H1 (cell line): ENCODE measurements at places on chromosomes 2 and 18. TPM values are rescaled to one million over a fixed set of nuclear protein-coding genes. Genes with fewer than 3 reads are reported as not detected.

- DNase-seq = no peak
Measured at GRCh38 chr2:66560683-66561082, 125.8 kb downstream of the MEIS1 start.

- DNase-seq = no peak
Measured at GRCh38 chr2:175690113-175690837, 311.8 kb downstream of the LNPK start.

DNA sequence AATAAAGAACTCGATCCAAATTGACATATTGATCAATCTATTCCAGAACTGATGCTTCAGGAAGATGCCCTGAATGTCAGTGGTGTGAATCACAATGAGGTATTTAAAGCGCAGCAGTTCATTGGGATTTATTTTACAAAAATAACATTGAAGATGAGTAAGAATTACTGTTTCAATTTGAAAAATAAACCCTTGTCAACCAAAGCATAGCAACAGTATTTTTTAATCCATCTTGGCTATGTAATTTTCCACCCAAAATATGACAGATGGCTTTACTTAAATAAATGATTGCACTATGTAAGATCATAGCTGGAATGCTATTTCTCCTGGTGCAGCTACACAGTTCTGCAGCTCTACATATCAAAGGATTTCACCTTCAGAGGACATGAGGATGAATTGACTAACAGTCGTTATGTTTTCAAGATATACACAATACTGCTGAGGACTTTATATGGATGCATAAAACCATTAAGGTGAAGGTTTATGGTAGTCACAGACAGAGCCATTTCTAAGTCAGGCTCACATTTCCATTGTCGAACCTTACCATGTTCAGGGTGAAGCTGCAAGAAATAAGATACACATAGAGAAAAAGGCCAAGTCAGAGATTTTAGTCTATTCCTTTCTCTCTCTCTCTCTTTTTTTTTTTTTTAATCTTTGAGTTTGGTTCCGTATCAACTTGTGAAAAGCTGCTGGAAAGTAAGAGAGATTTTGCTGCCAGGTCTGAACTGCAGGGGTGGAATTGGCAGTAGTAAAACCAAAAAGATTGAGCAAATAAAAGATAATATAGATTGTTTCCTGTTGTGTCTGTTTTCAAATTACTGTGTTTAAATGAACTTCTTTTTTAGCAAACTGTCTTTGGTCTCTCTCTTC, 398.0 kb upstream of the CDH20 start:
- DNase-seq = no peak

DNA sequence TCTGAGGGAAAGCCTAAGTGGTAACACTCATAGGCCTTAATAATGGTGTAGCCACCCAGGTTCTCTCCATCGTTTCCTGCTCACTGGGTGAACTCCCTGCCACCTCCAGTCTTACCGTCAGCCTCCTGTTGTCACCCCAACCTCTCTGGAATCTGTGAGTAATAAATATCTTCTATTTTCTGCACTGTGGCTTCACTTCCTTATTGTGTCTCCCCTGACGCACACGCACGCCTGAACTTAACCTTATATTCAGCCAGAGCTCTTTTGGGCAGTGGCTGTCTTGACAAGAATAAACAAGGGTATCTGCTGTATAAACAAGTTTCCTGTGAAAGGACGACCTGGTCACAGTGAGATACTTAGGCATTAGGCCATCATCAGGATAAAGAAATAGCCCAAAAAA, 467.2 kb downstream of the SPAG16 start:
- DNase-seq = no peak

GRCh38 chr2:164836907-164837306, 4.7 kb downstream of the COBLL1 start:
- DNase-seq = no peak

GRCh38 chr2:18763338-18763737, 174.0 kb upstream of the NT5C1B start:
- DNase-seq = no peak

GRCh38 chr18:4762330-4762729, 307.2 kb upstream of the DLGAP1 start:
- no peak for DNase-seq

- no peak for DNase-seq
Measured at GRCh38 chr18:3852321-3852720, 402.3 kb downstream of the TGIF1 start.

DNA sequence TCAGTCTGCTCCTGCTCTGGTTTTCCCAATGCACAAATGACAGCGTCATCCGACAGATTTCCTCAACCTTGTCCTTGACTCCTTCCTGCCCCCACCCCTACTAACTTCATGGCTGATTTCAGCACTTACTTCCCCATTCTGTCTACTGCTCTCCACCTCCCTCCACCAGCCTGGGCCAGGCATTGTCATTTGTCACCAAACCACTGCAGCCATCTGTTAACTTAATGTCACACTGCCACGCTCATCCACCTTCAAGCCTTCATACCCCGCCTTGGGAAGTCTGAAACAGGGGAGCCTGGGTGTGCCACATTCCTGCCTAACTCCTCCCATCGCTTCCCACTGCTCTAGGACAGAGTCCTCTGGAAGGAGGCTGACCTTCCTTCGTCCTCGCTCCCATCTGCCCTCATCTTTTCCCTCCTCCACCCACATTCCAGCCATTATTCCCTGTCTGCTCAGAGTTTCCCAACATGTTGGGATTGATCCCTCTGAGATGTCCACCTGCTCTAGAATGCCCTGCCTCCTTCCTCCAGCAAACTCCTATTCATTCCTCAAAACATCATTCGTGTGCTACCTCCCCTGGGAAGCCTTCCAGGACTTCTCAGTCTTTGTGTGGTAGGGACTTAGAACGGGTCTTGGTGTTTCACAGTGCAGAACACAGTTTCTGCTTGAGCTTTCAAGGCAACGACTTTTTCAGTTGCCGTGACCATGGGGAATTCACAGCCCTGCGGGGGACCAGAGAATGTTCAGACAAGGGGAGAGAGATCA, 42.2 kb upstream of the SMAD7 start:
- DNase-seq = no peak

DNA sequence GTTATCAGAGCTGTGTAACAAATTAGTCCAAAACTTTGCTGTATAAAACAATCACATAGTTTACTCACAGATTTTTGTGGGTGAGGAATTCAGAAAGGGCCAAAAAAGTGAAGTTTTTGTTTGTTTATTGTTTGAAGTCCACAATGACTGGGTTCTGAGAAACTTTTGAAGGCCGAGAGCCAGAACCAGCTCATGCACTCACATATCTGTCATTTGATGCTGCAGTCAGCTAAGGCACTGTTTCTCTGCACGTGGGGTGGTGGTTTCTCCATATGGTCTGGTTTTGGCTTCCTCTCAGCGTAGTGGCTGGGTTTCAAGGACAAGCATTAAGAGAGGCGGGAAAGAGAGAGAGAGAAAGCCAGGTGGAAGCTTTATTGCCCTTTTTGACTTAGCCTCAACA, 131.8 kb downstream of the TWIST2 start:
- no peak for DNase-seq

LAMA3 gene
- 3.3 and 5.0 TPM in 2 replicates for total RNA-seq

NEUROD1 gene
- not detected in 2 replicates for total RNA-seq

ASPRV1 gene
- 0.86 and 0.95 TPM in 2 replicates for total RNA-seq

SLC16A14 gene
- total RNA-seq = 1.8 and 2.1 TPM in 2 replicates

ASAP2 gene
- 16.6 and 18.7 TPM in 2 replicates for total RNA-seq

TAF1B gene
- total RNA-seq = 25.2 and 25.8 TPM in 2 replicates

AKAIN1 gene
- not detected in 2 replicates for total RNA-seq
